Ovary (tissue), 10 donors: ENCODE measurements at places on chromosomes 11 and 22. TPM values are rescaled to one million over a fixed set of nuclear protein-coding genes. Genes with fewer than 3 reads are reported as not detected.

DNA sequence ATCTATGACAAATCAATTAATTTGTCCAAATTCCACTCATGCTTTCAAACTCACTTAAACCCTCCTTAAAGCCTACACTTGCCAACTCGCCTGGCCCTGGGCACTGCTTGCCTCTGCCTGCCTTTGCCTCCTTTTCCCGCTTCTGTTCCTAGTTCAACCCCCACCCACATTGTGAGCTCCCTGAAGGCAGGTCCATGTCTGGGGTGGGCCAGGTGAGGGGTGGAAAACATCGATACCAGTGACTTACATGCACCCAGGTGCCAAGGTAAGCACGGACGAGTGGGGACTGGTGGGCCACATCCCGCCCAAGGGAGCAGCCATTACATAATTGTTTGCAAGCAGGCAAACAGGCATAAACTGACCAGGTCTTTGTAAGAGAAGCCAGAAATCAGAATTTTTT is 146.2 kb downstream of the ST3GAL4 start:
- no peak for DNase-seq

GRCh38 chr22:19983741-19984140 is 32.9 kb downstream of the ARVCF start:
- DNase-seq: no peak

DNA sequence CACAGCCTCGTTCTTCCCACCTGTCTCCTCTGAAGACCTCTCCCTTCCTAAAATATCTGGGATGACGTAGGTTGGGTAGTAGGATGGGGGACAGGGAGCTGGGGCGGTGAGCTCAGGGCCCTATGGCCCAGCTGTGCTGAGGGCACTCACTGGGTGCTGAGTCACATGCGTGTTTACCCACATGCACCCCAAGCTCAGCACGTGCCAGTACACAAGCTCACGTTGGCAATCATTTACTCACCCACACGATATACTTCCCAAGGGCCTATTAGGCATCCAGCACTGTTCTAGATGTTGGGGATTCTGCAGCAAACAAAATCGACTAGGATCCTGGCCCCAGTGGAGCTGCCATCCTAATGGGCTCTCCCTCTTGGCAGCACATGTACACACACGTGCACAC is 28.7 kb downstream of the ARAP1 start:
- DNase-seq: no peak

DNA sequence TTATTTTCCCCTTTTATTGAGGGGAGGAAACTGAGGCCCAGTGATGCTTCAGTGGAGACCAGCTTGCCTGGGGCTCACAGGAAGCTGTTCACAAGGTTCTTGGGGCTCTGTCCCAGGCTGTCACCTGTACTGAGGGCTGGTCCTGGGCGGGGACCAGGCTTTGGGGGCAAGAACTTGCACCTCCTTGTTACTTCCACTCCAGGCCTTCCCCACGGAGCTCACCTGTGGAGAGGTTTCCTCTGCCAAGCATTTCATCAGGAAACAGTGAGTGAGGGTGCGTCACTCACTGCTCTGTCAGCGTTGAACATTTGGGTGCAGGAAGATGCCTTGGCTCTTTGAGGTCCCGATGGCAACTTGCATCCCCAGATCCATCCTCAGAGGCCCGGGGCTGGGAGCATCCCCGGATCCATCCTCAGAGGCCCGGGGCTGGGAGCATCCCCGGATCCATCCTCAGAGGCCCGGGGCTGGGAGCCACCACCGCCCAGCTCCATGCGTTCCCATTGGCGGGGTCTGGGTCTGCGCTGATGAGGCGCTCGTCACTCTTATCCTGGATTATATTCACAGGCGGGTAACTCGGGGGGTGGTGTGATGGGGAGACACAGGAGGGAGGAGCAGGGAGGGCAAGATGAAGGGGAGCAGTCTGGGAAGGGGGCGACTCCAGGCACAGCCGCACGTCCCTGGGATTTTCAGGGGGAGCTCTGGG is 1.4 kb upstream of the SMIM38 start:
- no peak for DNase-seq

DNA sequence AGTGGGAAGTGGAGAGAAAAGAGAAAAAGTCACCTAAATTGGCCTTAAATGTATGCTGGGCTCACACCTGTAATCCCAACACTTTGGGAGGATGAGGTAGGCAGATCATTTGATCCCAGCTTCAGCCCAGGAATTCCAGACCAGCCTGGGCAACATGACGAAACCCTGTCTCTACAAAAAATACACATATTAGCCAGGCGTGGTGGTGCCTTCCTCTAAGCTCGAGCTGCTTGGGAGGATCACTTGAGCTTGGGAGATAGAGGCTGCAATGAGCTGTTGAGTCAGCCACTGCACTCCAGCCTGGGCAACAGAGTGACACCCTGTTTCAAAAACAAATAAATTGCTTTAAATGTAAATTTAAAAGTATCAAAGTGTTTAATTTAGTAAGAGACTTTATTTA is 3.9 kb downstream of the CBL start:
- no peak for DNase-seq

- DNase-seq: no peak
Observed at GRCh38 chr11:7515447-7515886, 1.7 kb downstream of the PPFIBP2 start.

DNA sequence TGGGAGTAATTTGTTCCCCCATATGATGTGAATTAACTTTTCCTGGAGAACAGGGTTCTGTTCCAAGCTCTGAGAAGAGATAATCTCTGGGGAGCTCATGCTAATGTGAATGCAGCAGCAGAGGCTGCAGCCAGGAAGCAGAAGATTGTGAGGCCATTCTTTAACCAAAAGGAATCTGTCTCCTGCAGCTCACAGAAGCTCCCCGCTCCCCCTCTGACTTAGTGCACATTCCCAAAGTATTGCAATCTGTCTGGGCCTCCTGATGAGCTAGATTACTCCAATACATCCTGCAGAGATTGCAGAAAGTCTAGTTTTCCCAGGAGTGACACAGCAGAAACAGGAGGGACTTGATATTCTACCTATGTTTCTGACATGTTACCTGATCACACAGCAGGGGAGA is 420.6 kb upstream of the FAT3 start:
- no peak for DNase-seq

DNA sequence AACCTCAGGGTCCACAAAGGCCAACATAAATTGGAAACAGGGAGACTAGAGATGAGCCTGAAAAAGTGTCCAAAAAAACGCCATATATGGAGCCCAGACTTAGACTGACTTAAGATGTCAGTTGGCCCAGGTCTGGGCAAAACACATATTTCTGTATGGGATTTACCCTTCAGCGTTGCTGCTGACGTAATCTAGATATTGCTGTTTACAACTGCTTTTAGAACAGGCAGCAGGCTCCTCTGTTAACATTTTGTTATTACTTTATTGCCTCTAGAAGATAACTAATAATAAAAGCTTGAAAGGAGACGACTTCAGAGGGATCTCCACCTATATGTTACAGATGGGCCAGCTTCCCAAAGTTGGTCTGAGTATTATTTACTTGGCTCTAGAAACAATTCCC is 8.7 kb downstream of the ME3 start:
- DNase-seq: no peak

DNA sequence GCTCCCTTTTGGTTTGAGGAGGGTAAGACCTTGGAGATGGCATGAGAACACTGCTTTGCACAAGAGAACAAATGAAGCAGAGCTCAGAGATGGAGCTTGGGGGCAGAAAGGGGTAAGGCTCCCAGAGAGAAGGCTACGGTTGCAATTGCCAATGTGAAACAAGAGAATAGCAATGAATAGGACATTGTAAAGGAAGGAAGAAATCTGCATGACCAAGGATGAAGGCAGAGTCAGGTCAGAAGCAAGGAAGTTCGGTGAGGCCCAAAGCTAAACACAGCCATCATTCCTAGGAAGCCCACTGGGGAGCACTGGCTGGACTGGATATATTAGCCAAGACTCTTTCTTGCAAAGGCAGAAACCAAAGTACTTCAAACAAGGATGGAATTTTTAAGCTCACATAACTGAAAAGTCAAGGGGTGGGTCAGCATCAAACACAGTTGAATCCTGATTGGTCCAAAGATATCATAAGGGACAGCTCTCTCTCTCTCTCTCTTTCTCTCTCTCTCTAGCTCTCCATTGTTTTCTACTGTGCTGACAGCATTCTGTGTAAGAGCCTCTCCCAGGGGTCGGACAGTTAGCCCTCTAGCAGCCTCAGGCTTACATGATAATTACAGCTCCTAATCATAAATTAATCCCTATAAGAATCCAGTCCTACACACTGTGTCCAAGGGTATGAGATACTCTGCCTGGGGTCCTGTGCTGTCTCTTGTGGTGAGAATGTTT is 484.3 kb downstream of the SOX6 start:
- no peak for DNase-seq

DNA sequence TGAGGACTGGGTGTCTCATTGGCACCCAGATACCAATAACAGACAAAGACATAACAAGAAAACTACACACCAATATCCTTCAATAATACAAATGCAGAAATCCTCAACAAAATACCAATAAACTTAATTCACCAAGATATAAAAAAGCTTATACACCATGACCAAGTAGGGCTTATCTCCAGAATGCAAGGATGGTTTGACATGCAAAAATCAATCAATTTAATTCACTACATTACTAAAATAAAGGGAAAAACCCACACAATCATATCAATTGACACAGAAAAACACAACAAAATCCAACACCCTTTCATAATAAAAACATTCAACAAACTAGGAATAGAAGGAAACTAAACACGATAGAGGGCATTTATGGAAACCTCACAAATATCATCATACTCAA is 40.6 kb downstream of the LHFPL7 start:
- no peak for DNase-seq

DNA sequence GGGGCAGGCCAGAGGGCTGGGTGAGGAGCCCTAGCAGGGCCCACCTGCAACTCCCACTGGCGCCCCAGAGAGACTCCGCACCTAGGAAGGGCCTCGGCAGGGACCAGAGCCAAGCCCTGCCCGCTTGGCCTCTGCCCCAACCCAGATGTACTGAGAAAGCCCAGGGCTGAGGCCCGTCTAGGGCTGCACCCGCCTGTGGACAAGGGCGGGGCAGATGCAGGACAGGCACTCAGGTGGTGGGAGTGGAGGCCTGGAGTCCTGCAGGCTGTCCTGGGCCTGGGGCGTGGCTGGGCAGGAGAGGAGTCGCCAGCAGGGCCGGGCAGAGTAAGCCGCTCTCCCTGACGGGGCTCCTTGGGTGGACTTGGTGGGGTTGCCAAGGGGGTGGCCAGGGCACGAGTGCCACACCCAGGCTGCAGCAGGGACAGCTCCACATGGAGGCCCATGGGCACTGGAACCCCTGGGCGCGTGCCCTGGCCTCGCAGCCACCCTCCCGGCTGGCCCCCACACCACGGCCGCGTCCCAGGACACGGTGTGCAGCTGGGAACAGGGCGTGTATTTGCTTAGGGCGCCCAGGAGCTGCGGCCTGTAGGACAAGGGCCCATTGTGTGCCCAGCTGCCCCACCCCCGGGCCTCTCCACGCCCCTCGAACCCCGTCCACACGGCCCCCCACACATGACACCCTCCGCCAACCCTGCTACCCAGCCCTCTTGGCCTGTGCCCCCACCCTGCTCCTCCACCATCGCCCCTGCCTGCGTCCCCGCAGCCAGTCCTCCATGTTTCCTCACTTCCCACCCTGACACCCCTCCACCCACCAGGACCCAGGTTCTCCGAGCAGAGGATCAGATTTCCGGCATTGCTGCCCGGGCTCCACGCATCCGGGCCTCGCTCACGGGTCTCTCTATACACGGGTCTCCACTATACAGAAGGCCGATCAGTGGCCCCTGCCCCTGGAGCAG is 11.3 kb upstream of the PIM3 start:
- no peak for DNase-seq

- DNase-seq: no peak
Observed at GRCh38 chr11:102850973-102851745, 7.8 kb upstream of the MMP3 start.

- DNase-seq: no peak
Observed at GRCh38 chr22:28231441-28231840, 312.4 kb upstream of the PITPNB start.

GRCh38 chr11:79308429-79308828 is 132.4 kb downstream of the TENM4 start:
- DNase-seq: no peak

DNA sequence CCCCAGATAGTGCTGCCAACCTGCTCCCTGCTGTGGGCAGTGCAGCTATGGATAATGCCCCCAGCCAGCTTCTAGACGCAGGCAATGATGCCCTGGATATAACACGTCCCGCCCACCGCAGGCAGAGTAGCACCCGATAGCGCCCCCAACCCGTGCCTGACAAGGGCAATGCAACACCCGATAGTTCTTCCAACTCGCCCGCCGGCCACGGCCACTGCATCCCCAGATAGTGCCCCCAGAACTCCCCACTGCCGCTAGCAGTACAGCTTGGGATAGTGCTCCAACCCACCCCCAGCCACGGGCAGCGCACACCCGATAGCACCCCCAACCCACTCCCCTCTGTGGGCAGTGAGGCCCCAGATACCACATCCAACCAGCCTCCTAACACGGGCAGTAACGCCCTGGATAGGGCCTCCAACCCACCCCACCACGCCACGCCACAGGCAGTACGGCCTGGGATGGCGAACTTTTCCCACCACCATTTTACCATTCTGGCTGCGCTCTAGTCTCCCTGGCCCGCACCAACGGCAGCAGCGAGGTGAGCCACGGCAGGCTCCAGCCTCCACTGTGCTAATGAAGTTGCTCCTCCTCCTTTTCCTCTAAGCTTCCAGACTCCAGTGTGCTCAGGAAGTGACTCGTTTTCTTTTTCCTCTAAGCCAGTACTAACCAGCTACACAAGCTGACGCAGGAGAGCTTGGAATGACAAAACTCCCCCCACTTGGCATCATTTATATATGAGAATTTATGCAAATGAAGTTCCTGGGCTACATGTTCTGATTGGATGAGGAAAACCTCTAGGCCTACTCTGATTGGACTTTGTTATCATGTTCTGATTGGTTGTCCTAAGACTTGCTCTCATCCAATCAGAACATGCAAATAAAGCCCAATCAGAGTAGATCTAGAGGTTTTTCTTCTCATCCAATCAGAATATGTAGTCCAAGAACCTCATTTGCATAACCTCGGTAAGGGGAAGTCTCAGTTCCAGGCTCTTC is 3.0 kb upstream of the RFPL3 start:
- DNase-seq: no peak

- no peak for DNase-seq
Observed at GRCh38 chr22:25447067-25447685, 117.3 kb upstream of the GRK3 start.

Gene NXPE4
- total RNA-seq: not detected

Gene MGAT3
- total RNA-seq: 0.91 TPM

Gene CHCHD10
- 22.9 TPM for total RNA-seq

Gene THY1
- total RNA-seq: 0.78 TPM

Gene RHBDD3
- total RNA-seq: 26.8 TPM

Gene FGF19
- not detected for total RNA-seq

Gene SCGB1D2
- not detected for total RNA-seq
